ENCODE measurements at places on chromosomes 16 and 17.
A peak's percentile ranks its signal among the peaks of the same experiment; 100 is the strongest.

DNA sequence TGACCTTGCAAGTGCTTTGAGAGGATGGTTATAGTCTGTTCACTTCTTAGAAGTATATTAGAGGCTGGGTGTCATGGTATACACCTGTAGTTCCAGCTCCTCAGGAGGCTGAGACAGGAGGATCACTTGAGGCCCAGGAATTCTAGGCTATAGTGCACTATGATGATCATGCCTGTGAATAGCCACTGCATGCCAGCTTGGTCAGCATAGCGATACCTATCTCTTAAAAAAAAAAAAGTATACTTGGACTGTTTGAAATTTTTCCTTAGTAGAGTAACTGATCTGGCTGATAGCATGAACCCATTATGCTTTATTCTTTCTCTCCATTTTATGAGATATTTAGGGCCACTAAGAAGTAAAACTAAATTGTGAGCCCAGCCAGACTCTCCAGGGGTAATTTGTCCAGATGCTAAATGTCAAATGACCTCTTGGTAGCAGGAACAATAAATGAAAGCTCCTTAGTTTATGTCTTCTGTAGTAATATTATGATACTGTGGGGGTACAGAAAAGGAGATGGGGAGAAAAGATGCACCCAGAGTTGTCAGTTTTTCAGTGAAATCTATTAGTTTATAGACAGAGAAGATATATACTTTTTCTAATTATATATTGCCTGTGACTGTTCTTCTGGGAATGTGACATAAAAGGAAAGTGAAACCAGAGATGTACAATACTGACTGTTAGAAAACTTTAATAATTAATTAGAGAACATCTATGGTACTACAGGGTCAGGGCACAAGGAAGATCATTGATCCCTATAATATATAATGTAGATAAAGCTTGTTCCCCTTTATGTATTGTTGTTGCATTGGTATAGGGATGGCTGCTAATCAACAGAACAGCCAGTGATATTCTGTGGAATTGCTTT lies 335.3 kb upstream of the TBX2 start:
- DNase-seq = no peak

- DNase-seq = no peak
Measured at GRCh38 chr17:74330446-74330845, 4.4 kb downstream of the KIF19 start.

DNA sequence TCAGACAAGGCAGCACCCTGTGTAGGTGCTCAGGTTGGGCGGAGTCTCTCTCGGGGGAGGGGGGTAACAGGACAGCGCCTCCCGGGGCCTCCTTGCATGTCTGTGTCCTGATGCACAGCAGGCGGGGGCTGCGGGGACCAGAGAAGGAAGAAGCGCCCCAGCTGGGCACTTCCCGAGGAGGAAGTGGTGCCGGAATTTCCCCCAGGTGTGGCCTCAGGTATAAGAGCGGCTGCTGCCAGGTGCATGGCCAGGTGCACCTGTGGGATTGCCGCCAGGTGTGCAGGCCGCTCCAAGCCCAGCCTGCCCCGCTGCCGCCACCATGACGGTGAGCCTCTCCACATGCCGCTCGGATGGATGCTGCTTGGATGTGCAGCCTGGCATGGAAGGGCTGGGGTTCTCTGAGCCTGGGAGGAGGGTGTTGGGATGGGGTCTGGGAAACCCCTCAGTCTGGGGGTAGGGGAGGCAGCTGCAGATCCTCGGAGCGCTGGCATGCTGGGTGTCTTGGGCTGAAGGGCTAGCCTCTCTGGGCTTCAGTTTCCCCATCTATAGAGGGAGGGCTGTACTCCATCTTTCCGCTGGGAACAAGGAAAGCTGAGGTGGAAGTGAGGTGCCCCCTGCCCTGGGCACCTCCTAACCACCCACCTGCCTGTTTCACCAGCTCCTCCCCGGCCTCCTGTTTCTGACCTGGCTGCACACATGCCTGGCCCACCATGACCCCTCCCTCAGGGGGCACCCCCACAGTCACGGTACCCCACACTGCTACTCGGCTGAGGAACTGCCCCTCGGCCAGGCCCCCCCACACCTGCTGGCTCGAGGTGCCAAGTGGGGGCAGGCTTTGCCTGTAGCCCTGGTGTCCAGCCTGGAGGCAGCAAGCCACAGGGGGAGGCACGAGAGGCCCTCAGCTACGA lies at the start of gene IL17C:
TSS of gene IL17C (plus strand) at position 250 of the 908 bp plus-strand sequence. CDS start at position 320, 70 bp downstream.
- no peak for DNase-seq

GRCh38 chr16:12339686-12340085 lies 363.2 kb downstream of the SNX29 start:
- no peak for DNase-seq

DNA sequence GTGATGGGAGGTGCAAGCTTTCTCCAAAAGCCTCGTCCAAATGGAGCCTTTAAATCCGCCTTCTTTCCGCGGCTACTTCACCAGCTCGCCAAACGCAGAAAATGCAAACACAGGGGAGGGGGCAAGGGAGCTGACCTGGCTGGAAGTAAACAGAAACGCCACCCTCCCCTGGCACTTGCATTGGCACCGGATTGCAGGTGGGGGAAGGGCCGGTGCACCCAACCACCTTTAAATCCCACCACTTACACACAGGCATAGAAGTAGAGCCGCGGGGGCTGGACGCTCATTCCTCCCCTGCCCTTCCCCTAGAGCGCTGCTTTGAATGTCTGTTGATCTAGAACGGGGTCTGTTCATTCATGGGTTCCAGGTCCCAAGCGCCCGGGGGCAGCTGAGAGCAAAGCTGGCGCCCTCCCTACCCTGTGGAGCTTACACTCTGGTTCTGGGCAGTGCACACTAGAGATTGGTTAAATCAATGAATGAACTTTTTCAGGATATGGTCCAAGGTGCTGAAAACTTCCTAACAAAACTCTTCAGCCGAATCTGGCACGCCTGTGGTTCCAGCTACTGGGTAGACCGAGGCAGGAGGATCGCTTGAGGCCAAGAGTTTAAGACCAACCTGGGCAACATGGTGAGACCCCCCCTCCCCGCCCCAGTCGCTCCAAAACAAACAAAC lies 920 bp upstream of the ZCCHC14 start:
- no peak for DNase-seq

DNA sequence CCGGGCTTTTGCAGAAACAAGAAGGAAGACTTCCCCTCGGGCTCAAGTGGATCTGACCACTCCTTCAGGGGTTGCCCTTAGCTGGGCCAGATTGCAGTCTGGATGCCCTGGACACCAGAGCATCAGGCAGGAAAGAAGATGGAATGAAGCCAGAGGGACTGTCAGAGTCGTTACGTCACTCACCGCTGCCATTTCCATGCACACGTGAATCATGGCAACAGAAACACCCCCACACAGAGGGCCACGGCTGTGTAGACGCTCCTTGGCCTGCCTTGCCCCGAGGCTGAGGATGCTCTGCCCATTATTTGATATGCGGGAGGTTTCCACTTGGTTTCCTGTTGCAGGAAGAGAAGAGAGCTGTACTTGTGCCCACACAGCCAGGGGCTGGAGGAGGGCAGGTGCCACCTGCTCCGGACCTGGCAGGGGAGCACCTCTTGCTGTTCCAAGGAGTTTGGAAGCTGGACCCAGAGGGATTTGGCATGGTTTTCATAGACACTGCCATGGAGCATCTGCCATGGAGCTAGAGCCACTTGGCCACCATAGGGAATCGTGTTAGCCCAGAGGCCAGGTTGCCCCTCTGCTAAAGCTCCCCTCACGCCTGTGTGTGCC lies 29.4 kb downstream of the RBFOX3 start:
- no peak for DNase-seq

GRCh38 chr17:59829217-59830006 lies 63.3 kb downstream of the TUBD1 start:
- peak; percentile 73 for DNase-seq

DNA sequence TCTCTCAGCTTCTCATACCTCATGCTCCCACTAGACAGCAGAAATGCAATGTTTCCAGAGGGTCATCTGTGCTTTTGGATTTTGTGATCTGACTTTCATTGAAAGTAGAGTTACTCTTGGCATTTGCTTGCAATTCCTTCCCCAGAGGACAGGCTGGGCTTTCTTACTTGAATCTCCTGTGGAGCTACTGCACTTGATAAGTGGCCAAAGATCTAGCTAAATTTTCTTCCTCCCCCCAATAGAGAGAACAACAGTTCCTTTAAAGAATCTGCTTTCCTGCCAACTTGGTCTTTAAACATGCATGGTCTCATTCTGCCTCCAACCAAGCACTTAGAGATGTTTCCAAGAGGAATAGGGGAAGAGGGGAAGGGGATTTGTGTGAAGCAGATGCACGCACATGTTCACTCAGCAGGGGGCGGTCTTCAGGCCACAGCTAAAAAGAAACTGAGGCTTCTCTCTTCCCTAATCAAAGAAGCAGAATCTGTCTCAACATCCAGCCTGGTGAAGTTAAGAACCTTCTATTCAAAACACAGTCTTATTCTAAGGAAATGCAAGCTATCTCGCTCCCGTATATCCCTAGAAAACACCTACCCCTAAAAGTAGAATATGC lies 229.6 kb downstream of the ZFHX3 start:
- peak; percentile 63 for DNase-seq

DNA sequence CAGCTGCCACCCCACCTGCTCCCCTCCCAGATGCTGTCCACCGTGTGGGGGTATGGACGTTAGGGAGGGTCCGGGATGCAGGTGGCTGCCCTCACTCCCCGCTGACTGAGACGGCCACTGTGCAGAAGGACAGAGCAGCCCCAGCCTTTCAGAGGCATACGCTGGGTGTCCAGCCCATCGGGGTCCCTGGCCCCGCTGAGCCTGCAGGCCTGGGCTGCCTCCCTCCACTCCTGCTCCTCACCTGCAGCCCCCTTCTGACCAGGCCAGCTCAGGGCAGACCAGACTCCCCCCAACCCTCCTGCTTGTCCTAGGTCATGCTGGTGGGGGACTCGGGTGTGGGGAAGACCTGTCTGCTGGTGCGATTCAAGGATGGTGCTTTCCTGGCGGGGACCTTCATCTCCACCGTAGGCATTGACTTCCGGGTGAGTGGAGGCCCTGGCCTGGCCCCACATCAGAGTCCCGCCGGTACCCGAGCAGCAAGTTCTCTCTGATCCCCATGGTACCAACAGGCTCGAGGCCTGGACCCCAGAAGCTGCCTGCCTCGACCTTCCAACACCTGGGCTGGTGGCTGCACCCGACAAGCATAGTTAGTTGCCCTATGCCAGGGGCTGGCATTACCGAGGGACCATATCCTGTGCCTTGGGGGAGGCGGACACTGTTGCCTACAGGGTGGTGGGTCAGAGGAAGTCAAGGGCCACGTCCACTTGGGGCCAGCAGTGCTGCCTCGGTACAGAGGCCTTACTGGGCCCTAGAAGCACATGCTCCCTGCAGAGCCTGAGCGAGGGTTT lies 1.4 kb downstream of the RAB26 start:
- DNase-seq = no peak
